Germinal center (tissue), 1 donor: ENCODE measurements at places on chromosomes 1 and 21.

GRCh38 chr1:205061227-205061626 lies 18.2 kb downstream of the CNTN2 start:
- DNase-seq: no peak

- DNase-seq: no peak
These were observed 38.0 kb downstream of the PLPP3 start for GRCh38 chr1:56541408-56541807.

- DNase-seq: no peak
These were observed 103.8 kb downstream of the ADARB1 start for GRCh38 chr21:45178070-45178608.

DNA sequence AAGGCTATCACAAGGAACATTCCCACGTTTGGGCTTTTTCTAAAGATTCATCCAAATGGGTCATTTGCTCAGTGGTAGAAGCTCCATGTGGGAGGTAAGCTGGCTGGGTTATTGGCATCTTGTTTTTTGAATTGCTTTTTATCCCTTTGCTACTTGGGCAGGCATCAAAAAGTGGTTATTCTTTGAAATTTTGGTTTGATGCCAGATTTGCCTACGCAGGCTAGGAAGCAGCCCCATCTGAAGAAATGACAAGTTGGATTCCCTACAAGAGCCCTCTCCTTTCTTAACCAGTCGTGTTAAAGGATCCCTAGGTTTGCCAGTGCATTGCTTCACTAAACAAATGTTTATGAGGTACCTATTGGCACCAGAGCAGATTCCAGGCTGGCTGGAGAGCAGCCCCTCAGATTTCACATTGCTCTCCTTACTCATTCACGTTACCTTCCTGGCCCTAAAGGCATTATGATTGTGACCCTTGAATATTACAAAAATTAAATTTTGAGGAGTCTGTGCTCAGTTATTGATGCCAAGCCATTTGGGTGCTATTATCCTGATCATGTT lies 38.8 kb downstream of the ARID1A start:
- DNase-seq: no peak

- peak; percentile 52 for DNase-seq
These were observed 28.8 kb downstream of the PIK3C2B start for GRCh38 chr1:204465546-204466415.

GRCh38 chr1:151311589-151312331 lies 15.5 kb downstream of the PI4KB start:
- no peak for DNase-seq

- DNase-seq: no peak
These were observed 43.4 kb downstream of the FHAD1 start for GRCh38 chr1:15290382-15290781.

DNA sequence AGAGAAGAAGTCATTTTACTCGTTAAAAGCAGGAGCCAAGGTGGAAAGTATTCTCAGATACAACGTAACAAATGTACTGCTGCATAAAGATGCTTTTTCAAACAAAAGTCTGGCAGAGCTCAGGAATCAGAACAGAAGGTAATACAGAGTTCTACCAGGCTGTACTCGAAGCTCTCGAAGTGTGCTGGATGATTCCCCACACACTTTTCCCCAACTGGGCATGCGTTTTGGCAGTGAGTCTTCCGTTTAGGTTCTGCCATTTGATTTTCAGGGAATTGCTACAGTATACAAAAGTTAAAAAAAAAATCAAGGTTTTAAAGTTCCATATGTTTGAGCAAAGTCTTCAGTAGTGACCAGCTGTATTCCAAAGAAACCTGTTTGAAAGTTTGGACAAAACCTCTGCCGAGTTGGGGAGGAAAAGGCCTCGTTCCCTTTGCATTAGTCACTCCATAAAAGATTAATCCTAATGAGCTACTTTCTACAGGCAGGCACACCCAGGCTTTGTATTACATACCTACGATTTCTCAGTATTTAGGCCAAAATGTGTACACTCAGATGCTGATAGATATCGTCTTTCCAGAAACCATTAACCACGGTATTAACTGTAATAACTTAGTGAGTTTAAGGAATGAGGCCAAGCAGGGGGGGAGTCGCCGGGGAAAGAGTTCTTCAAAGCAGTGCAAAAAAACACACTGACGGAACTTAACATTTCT lies 477.1 kb downstream of the LMO4 start:
- no peak for DNase-seq

DNA sequence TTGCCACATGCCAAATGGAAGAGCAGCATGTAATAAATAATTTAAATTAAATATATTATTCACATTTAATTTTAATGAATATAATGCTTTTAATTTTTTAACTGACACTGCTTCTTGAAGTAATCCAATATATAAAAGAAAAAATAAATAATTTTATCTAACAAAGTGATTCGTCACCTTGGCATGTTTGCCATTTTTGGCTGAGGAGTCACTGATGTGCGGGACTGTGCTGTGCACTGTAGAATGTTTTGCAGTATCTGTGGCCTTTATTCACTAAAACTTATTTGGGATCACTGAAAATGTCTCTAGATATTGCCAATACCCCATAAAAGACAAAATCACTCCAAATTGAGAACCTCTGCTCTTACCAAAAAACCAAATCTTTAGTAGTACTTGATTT lies 807.8 kb downstream of the BRINP3 start:
- DNase-seq: no peak

DNA sequence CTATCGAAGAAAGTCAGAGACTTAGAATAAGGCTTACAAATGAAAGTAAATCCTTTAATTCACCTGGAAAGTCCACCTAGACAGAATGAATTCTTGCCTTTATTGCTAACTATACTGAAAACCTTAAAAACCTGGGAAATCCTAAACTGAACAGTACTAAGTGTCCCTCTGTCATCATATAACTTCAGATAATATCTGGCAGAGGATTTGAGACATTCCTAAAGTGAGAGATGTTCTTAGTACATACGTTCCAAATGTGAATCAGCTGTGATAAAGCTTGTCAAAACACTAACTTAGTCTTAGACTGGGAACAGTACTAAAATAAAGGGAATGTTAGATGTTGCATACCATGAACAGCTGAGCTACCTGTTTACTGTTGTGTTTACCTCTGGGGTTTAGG lies 121.7 kb downstream of the TNFSF18 start:
- no peak for DNase-seq

GRCh38 chr1:226029093-226029496 lies 30.0 kb upstream of the SDE2 start:
- peak; percentile 61 for DNase-seq

GRCh38 chr21:32717851-32718316 lies 9.9 kb downstream of the SYNJ1 start:
- DNase-seq: no peak

- DNase-seq: no peak
These were observed 39.2 kb downstream of the EPHA2 start for GRCh38 chr1:16116625-16117024.

GRCh38 chr1:63663873-63664272 lies 70.7 kb downstream of the PGM1 start:
- DNase-seq: no peak

GRCh38 chr21:28213261-28213660 lies 779.4 kb downstream of the LTN1 start:
- DNase-seq: no peak

DNA sequence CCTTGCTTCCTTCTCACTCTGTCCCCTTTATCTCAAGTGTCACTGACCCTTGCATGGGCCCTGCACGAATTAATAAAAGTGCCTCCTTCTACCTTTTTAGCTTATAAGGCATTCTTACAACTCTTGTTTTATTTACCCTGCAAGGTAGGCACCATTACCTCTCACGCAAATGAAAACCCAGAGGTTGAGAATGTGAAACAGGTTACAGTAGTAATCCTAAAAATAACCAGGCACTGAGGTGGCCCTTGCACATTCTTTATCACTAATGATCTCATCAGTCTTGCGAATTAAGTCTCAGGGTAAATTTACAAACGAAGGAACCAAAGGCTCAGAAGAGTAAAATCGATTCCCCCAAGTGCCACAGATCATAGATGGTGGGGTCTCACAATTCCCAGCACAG lies 3.7 kb downstream of the GLIS1 start:
- no peak for DNase-seq

DNA sequence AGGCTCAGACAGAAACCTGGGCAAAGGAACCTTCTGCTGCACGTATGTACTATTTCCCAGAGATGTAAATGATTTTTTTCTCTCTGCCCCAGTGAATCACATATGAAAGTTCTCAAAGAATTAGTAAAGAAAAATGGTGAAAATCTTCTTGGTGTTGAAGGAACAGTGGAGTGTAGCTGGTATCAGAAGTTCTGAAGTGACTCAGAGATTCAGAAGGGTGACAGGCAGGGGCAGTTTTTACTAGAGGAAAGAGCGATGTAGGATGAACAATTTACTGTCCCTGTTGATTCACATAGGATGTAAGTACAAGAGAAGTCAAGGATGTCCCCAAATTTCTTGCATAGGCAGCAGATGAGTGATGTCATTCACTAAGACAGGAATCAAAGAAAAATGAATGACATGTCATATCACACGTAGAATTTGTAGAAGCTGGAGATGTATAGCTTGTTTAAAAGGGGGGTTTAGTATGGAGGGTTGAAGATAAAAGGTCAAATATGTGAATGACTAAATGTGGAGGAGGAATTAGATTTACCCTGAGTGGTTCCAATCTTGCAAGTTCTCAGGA lies 26.4 kb downstream of the WLS start:
- no peak for DNase-seq

- DNase-seq: no peak
These were observed 65.6 kb downstream of the KCNJ15 start for GRCh38 chr21:38322311-38322950.
